Diencephalon (tissue), 1 donor: ENCODE measurements at places on chromosomes 1 and 21. TPM values are rescaled to one million over a fixed set of nuclear protein-coding genes. Genes with fewer than 3 reads are reported as not detected.

Gene LCE3C
- total RNA-seq, result not detected

Gene ACOT11
- total RNA-seq, result 6.7 TPM

Gene DIRAS3
- total RNA-seq, result 23.1 TPM

Gene PEX11B
- total RNA-seq, result 32.1 TPM

Gene NPPA
- 0.69 TPM for total RNA-seq

Gene ST6GALNAC5
- 58.6 TPM for total RNA-seq

Gene ZMYND12
- total RNA-seq, result 1.6 TPM

Gene H6PD
- 9.5 TPM for total RNA-seq

Gene LCK
- 0.23 TPM for total RNA-seq

Gene SPATA1
- 1.4 TPM for total RNA-seq

Gene SLFNL1
- total RNA-seq, result 0.92 TPM

Gene GLIS1
- total RNA-seq, result 0.23 TPM
